ENCODE measurements at places on chromosomes 4 and X. TPM values are rescaled to one million over a fixed set of nuclear protein-coding genes. Genes with fewer than 3 reads are reported as not detected.

DNA sequence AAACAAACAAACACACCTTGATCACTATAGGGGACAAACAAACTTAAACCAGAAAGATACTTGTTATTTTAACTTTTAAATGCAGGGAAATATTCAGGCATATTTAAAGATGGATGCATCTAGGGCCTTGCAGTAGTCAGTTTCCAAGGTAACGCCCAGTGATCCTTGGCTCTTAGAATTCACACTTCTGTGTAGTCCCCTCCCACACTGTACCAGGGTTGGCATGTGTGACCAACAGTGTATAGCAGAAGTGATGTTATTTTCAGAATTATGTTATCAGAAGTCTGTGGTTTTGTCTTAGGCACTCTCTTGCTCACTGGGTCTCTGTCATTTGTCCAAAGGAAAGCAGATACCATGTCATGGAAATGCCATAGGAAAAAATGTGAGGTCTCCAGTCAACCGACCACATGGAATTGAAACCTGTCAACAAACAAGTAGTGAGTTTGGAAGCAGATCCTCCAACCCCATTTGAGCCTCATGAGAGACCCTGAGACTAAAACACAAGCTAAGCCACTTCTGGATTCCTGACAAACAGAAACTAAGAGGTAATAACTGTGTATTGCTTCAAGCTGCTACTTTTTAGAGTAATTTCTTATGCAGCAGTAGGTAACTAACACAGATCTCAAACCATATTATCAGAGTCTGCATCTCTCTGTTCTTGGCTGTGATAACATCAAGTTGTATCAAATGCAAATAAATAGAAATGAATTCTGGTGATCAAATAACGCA, 670.3 kb downstream of the KCTD8 start:
- no peaks in the 10 kb centered on the region for H3K36me3 ChIP-seq
- H3K4me3 ChIP-seq: no peak overlapping the region
- no peaks in the 10 kb centered on the region for H3K27me3 ChIP-seq
- DNase-seq: no peak

DNA sequence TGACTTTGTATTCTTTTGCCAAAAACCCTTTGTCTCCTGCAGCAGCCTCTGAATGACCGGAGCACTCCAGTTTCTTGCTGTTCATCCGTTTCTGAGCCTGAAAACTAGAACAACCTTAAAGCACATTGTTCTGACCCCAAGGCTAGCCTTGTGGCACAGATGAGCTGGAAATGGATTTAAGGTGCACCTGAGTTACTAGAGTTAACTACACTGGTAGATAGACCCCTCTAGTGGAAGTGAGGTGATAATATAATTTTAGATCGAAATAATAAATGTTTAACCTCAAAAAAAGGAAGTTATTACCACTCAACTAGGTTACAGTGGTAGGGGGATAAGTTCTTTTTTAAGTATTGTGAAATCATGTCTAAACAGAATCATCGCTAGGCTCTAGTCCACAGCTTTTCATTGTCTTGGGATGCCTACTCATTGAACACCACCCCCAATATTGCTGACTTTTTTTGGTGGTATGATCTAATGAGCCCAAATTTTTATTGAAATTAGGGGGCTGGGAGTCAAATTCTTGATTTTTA, 2.7 kb downstream of the PLS3 start:
- H3K27me3 ChIP-seq: no peaks in the 10 kb centered on the region
- H3K27ac ChIP-seq: peak overlapping the region; percentile 89
- H3K4me3 ChIP-seq: no peak overlapping the region
- DNase-seq: no peak

PCSK1N gene
- total RNA-seq: 1.4 TPM

- no peak for DNase-seq
- no peak overlapping the region for H3K27ac ChIP-seq
- H3K4me1 ChIP-seq: no peaks in the 10 kb centered on the region
- H3K4me3 ChIP-seq: no peak overlapping the region
- H3K27me3 ChIP-seq: peaks cover 2% of the 10 kb centered on the region
Measured at GRCh38 chrX:17414839-17415238, 39.8 kb downstream of the NHS start.

PSAPL1 gene
- not detected for total RNA-seq

- no peak overlapping the region for H3K4me3 ChIP-seq
- no peak overlapping the region for H3K27ac ChIP-seq
- no peaks in the 10 kb centered on the region for H3K4me1 ChIP-seq
- no peaks in the 10 kb centered on the region for H3K27me3 ChIP-seq
Measured at GRCh38 chrX:68199062-68199848, 234.0 kb downstream of the OPHN1 start.

DNA sequence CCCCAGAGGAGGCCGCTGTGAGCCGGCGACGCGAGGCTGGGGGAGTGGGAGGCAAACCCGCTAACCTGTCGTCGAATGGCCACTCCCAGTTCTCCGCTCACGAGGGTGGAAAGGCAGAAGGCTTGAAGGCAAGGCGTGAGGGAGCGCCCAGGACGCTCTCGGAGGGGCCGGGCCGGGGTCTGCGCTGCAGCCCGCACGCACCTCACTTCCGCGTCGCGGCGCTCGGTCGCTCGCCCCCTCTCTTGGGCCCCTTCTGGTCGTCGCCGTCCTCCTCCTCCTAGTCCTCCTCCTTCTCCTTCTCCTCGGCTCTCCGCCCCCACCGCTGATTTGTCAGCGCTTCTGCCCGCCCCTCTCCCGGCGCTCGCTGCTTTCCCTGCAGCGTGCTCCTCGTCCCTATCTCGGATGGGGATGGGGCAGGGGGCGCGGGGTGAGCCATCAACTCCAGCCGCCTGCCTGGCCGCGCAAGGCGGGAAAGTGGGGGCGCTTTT, at the start of gene SNCA:
Gene SNCA (minus strand): TSS at position 265 of the 488 bp plus-strand sequence. CDS start 1,494 bp downstream, outside the sequence.
- peaks cover 12% of the 10 kb centered on the region for H3K4me1 ChIP-seq
- no peaks in the 10 kb centered on the region for H3K36me3 ChIP-seq
- peak; percentile 58 for DNase-seq
